Ammon's horn (tissue), 1 donor: ENCODE measurements at places on chromosomes 3 and 15.

DNA sequence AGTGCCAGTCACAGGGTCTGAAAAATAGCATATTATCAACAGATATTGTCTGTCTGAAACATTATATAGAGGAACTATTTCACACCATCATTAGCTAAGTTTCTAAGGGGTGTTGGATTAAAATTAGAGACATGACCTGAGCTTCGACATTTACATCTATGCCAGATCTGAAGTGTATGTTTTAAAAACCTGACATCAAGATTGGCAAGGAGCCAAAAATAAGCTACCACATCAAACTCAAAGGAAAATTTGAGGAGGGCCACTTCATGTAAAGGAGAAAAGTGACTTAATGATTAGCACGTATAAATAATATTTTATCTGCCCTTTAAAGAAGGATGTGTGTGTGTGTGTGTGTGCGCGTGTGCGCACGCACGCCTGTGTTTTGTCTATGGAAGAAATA is 752.0 kb upstream of the GRM7 start:
- DNase-seq: no peak

DNA sequence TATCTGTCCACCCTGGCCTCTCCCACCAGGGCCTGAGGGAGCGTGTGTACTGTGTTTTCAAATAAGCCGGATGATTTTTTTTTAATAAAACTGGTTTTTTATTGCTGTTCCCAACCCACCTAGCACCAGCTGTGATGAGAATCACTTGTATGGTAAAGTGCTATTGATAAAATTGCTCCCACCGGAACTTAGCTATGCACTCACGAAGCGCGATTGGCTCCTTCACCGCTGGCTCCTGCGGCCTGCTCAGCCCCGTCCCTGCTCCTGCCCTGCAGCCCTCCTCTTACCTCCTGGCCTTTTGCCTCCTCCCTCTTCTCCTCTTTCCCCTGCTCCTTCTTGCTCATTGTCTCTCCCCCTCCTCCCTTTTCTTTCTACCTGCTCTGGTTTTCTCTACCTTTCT is 183.7 kb downstream of the TLE3 start:
- DNase-seq: no peak

- DNase-seq: no peak
Measured at GRCh38 chr3:157475921-157476414, 27.2 kb downstream of the VEPH1 start.

GRCh38 chr3:18808429-18808828 is 339.9 kb upstream of the KCNH8 start:
- no peak for DNase-seq

DNA sequence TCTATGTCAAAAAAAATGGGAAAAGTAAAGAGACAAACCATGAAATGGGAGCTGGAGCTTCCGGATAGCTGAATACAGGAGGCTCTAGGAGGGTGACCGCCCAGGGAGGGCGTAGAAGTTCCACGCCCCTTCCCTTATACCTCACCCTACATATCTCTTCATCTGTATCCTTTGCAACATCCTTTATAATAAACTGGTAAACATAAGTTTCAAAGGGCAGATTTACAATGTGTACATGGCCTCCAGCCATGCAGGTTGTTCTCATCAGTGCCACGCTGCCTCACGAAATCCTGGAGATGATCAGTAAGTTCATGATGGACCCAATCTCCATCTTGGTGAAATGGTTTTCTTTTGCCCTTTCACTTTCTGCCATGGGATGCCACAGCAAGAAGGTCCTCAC is 121.8 kb downstream of the OSBPL10 start:
- no peak for DNase-seq

DNA sequence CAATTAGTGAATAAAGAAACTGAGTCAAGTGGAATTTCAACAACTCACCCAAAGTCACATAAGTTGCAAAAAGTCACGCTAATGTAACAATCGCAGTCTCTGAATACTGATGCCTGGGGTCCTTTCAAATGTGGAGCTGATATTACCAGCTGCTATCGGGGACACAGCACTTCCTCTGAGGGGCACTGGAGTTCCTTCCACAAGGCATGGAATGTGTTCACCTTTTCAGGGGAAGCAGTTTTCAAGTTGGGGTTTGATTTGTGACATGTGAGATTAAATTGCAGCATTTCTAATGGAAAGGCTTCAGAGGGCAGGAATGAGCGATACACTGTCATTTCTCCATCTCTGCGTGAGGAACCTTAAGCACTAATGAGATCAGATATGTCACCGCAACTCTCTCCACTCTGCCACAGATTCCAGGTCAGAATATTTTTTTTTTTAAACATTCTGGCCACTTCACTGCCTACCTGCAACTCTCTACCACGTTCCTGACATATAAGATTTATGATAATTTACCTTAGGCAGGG is 807.2 kb upstream of the CFAP20DC start:
- no peak for DNase-seq

DNA sequence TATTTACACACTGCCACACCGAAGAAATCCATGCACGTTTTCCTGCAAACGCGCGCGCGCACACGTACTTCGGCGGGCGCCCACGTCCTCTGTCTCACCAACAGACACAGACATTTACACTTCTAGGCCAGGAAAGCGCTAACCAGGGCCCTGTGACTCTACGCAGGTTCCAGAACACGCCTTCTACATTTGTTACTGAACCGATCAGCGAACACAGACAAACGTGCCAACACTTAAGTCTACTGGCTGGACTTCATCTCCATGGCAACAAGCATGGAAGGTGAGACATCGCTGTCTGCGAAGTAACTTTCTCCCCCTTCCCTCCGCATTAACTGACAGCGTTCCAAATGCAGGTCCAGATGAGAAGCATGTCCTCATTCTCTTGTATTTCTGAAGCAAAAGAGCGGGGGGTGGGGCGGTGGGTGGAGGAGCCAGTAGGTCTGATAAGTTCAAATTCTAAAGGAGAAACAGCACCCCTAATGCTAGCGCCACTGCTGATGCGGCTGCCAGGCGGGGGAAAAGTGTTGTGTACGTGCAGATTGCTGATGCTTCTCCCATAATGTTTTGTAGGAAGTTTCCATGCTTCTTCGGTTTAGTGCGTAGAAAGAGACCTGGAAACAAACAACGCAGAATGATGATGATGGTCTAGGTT is at the start of gene CTXN2:
Gene CTXN2, plus strand, starts transcription at position 92 of the 652 bp plus-strand sequence. CDS start 9,636 bp downstream, outside the sequence.
- DNase-seq: peak; percentile 52

DNA sequence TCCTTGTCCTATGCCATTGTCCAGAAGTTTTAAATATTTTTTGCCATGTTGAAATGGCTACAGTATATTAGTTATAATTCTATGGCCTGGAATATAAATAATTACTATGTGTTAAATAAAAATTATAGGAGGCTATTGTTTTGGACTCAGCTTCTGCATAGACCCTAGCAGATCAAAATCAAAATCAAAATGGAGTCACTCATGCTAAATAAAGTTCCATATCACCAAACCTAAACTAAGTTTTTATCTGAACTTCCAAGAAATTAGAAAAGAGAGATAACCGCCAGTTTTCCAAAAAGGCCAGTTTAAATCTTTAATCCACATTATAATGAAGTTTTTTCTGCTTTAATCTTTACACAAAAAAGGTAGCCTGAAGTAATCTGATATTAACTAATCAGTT is 227.8 kb upstream of the P2RY1 start:
- DNase-seq: no peak

DNA sequence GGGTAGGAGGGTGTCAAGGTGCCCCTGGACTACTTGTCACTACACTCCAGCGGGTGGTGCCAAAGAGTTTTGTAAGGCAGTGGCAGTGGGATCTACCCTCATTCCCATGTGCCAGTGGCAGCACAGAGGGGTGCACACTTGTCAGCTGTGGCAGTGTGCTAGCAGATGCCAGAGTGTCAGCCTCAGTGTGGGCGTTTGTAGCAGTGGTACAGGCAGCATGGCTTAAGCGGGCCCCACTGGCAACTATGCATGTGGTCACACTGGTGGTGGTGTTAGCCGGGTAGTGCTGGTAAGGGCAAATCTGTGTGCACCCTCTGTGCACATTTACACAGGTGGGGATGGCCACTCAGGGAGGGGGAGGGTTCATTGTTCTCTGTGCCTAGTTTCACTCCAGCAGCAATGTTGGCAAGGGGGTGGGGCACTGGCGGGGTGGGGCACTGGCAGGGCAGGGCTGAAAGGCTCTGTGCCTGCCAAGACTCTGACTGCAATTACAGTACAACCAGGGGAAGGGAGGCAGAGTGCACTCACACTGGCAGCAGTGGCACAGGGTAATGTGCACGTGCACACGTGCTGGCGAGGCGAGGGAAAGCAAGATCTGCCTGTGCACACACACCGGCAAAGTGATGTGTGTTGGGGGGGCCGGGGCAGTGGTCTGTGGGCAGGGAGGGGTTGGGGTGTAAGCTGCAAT is 31.8 kb downstream of the MYO9A start:
- peak; percentile 5 for DNase-seq
